Activated CD4-positive, CD25-positive, alpha-beta regulatory T cell (primary cell): ENCODE measurements at places on chromosomes 11 and 22.

GRCh38 chr22:39283322-39284141 is 35.9 kb downstream of the RPL3 start:
- DNase-seq = no peak

GRCh38 chr11:38612701-38613100 is 2014.7 kb upstream of the RAG2 start:
- DNase-seq = no peak

GRCh38 chr11:69356703-69357457 is 62.9 kb downstream of the MYEOV start:
- DNase-seq = no peak

- DNase-seq = no peak
These were observed 24.7 kb downstream of the GNAZ start for GRCh38 chr22:23094695-23095681.

DNA sequence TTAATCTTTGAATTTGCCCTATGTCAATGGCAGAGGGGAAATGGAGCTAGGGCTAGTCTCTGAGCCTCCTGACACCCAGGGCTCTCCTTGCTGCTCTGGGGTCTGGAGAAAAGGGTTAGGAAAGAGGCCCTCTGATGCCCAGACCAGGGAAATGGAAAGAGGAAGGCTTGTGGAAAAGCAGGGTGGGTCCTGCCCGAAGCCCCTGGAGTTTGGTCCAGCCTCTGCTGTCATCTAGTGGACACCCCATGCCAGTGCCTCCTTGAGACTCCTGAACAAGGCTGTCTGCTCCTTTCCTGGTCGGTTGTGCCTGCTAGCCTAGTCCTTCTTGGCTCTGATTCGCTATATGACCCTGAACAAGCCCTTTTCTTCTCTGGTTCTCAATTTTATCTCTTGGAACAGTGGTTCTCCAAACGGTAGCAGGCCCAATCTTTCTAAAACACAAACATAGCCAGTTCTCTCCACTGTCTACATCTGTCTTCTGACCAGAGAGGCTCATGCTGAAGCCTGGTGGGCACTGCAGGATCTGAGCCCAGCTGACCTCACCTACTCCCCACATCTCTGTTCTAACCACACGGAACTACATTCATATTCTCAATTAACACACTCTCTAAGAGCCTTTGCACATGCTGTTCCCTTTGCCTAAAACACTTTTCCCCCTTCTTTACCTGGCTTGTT is 8.8 kb upstream of the PLA2G3 start:
- no peak for DNase-seq

GRCh38 chr11:90856790-90857189 is 633.9 kb upstream of the CHORDC1 start:
- DNase-seq = no peak

DNA sequence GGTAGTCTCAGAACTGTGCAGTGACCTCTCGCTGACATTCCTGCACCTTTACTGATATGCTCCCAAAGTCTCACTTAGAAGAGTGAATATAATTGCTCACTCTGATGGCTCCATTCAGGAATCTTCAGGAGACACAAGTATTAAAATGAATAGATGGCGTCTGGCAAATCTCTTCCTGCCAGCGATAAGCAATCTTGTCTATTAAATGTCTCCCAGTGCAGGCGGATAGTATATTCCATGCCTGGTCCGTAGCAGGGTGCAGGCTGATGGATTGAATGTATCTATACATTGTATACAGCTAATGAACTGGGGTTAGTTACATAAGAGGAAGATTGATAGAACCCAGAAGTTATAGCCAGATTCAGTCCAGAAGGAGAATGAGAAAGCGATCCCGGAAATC is 575.3 kb downstream of the NTM start:
- DNase-seq = no peak

DNA sequence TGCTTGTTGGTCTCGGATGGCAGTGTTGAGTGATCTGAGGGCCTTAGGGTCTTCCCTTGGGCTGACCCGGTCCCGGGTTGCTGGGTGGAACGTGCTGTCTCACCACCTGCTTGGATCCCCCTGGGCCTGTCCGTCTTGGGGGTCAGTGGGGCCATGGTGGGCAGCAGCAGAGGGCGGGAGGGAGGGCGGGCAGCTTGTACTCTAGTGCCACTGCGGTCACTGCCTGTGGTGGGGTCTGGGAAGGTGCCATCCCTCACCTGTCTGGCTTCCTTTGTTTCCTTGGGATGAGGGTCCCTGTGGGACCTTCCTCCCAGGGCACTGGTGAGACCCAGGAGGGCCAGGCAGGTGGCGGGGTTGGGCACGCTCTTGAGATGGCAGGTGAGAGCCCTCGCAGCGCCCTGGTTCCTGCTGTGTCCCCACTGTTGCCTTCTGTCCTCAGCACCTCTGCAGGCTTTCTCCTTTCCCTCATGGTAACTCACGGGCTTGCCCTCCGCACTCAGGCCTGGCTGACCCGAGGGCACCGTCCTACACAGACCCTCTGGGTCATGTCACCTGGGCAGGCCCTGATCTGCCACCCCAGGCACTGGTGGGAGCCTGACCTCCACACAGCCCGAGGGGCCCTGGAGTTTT is 34.2 kb downstream of the TBC1D22A start:
- DNase-seq = no peak

- DNase-seq = no peak
These were observed 51.1 kb downstream of the COMMD9 start for GRCh38 chr11:36238036-36238631.

GRCh38 chr11:67416416-67417335 is 1.2 kb downstream of the CARNS1 start:
- DNase-seq = peak; percentile 81

DNA sequence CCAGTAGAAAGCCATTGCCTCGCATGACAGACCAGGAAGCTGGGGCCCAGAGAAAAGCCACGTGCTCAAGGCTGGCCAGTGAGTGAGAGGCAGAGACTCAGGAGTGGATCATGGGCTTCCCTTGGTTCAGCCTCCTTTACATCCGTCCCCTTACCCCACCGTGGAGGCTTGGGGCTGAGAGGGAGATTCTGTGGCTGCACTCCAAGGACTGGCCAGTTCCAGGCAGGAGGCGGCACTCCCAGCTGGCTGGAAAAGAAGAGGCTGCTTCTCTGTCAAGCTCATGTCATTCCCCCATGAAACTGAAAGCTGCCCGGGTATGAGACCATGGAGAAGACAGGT is 6.6 kb upstream of the ASCL2 start:
- no peak for DNase-seq

GRCh38 chr11:74007691-74008372 is 1.1 kb downstream of the UCP3 start:
- no peak for DNase-seq

- DNase-seq = no peak
These were observed 176.5 kb upstream of the LARGE1 start for GRCh38 chr22:34096770-34097169.

- DNase-seq = no peak
These were observed 21.6 kb upstream of the C11orf96 start for GRCh38 chr11:43920598-43921419.

GRCh38 chr11:133021553-133021952 is 510.7 kb downstream of the OPCML start:
- DNase-seq = no peak

GRCh38 chr22:38222797-38223119 is 21.0 kb downstream of the MAFF start:
- DNase-seq = no peak

DNA sequence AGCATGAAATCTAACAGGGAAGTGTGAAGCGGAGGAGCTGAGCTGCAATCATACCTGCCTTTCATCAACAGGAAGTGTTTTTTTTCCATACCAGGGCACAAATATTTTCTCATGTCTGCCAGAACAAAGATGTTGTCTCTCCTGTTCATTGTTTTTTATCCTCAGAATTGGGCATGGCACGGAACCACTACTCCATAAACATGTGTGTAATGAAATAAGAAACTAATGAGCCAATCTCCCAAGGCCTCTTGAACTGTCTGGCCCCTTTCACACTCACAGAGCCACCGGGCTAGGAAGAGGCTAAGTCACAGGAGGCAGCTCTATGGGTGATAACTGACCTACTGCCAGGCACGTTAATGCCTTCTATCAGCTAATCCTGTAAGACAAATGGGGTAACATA is 124.4 kb downstream of the ETS1 start:
- DNase-seq = no peak

DNA sequence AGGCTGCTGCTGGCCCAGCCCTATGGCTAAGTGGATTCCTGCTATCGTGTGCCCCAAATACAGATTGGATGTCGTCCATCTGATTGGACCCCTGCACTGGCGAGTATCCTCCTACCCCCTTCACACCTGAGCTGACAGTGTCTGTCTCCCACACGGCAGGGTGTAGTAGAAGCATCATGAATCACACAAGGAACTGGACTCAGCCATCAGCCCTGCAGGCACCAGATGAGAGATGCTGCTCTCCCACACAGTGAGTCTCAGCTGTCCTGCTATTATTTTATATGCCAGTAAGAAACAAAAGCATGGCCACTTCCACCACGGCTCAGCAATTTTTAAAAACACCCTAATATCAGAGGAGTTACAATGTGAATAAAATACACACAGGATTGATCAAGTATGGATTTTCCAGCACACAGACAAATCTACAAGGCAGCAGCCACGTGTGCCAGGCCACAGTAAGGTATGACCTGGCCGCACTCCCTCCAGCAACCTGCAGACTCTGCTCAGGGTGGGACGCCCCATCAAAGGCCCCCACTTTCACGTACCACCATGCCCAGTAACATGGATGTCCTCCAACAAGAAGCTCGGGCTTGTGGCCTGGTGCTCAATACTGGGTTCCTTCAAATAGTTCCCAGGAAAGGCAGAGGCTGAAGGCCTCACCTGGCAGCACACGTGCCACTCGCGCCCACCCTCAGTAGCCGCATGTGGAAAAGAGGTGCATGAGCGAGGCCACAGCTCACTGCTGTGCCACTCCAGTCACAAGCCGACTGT is 16.4 kb upstream of the SLC25A1 start:
- no peak for DNase-seq

GRCh38 chr11:96105944-96106343 is 182.0 kb upstream of the MTMR2 start:
- no peak for DNase-seq

GRCh38 chr11:71498091-71498490 is 29.0 kb upstream of the KRTAP5-7 start:
- no peak for DNase-seq

GRCh38 chr22:25395915-25396314 is 168.6 kb upstream of the GRK3 start:
- no peak for DNase-seq

DNA sequence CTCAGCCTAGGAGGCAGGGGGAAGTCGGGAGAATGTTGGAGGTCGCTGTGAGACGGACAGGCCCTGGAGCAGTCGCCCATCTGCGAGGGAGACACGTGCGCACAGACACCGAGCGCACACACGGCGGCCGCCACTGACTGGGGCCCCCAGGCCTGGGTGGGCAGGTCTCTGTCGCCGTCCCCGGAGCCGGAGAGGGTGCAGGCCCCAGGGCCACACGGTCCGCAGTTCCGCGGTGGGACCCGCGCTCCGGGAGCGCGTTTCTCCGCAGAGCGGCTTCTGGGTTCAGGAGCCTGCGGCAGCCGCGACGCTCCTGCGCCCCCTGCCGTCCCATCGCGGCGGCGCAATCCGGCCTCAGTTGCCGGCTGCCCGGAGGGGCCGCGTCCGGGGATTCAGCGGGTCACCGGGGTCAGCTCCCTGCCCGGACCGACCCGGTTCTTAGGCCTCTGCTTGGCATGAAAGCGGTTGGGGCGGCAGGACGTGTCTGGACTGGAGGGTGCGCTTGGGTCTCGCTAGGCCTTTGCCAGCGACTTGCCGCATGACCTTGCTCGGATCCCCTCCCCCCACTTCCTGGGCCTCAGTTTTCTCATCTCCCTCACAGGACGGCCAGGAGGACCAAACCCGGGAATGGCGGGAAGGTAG is 31.2 kb downstream of the PDE2A start:
- peak; percentile 38 for DNase-seq

DNA sequence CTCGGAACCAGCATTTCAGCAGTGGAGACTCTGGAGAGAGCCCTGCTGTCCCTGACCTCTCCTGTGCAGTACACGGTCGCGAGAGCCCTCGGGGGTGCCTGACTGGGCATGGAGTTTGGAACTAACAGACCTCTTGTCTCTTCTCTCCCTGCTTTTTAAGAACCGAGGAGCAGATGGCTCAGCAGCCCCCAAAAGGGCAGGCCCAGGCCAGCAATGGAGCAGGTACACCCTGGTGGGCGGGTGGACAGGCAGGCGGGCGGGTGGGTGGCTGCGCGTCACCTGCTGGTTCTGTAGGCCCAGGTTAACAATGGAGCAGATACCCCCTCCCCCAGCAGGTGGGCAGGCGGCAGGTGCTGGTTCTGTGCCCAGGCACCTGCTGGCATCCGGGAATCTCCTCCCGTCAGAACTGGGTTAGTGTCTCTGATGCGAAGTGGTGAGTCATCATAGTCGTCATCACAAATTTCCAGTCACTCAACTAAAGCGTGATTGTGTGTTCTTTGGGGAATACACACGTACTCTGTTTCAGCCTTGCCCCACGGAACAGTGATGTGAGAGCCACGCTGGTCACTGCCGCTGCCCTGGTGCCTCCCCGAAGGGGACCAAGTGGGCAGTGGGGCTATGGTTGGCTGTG is 41.1 kb downstream of the GRAMD4 start:
- DNase-seq = peak; percentile 26

GRCh38 chr22:46803031-46803880 is 40.8 kb downstream of the TBC1D22A start:
- peak; percentile 55 for DNase-seq

- DNase-seq = no peak
These were observed 1297.3 kb downstream of the JRKL start for GRCh38 chr11:97687111-97687510.

DNA sequence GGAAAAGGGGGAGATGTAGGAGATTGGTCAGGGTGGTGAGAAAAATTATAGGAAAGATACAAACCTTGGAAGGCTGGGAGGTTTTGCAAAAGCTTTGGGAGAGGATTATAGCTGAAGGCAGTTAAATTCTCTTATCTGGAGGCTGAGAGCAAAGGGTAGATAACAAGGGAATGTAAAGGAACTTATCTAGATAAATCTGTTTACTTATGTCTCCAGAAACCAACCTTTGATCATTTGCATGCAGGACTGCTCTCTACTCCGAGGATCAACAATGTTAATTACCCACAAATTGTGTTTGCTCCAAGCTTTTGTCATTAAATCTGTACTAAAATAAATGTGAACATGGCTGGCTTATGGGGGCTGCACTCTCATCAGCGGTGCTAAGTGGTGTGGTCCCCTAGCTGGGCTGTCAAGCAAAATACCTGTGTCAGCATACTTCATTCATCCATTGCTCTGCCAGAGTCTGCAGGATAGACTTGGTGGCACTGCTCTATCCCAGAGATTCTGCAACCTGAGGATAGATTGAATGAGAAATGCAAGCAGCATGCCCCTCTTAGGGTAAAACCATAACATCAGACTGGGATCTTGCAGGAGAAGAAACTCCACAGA is 1599.2 kb upstream of the TENM4 start:
- no peak for DNase-seq

DNA sequence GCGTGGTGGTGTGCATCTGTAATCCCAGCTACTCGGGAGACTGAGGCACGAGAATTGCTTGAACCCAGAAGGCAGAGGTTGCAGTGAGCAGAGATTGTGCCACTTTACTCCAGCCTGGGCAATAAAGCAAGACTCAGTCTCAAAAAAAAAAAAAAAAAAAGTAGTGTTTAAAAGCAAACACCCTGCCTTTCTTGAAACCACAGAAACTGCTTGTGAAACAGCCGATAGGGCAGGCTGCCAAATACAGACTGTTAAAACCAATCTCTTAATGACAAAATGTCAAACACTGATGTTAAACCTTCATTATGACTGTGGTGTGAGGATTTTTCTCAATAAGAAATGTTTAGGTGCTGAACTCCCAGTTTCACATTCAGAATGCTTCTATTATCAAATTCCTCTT is 27.3 kb downstream of the MARK2 start:
- peak; percentile 39 for DNase-seq
